Ovary (tissue), 10 donors: ENCODE measurements at places on chromosomes 2 and 18. TPM values are rescaled to one million over a fixed set of nuclear protein-coding genes. Genes with fewer than 3 reads are reported as not detected.

GRCh38 chr18:74278983-74279382 is 12.8 kb downstream of the CYB5A start:
- no peak for DNase-seq

GRCh38 chr2:168858146-168858545 is 32.1 kb downstream of the SPC25 start:
- DNase-seq = no peak

DNA sequence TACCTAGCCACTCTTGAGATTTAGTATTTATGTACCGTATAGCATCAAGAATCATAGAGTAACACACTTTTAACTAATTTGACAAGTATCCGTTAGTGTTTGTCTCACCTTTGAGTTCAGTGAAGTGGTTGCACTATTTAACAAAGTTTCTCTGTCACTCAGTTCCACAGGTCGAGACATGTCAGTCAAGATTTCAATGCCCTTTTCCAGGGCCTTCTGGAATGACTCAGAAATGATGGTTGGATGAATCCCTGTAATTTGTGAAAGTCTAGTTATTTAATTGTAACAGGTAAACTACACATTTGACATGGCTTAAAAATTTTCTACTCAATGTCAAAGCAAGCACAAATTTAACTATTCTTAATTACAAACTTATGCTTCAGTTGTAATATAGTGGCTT is 9.7 kb downstream of the CCT4 start:
- DNase-seq = no peak

- no peak for DNase-seq
These were observed 261.3 kb upstream of the NCKAP5 start for GRCh38 chr2:133829450-133830020.

- no peak for DNase-seq
These were observed 50.7 kb downstream of the DAPL1 start for GRCh38 chr2:158845859-158846258.

- DNase-seq = no peak
These were observed 105.3 kb downstream of the PAX3 start for GRCh38 chr2:222193328-222193983.

DNA sequence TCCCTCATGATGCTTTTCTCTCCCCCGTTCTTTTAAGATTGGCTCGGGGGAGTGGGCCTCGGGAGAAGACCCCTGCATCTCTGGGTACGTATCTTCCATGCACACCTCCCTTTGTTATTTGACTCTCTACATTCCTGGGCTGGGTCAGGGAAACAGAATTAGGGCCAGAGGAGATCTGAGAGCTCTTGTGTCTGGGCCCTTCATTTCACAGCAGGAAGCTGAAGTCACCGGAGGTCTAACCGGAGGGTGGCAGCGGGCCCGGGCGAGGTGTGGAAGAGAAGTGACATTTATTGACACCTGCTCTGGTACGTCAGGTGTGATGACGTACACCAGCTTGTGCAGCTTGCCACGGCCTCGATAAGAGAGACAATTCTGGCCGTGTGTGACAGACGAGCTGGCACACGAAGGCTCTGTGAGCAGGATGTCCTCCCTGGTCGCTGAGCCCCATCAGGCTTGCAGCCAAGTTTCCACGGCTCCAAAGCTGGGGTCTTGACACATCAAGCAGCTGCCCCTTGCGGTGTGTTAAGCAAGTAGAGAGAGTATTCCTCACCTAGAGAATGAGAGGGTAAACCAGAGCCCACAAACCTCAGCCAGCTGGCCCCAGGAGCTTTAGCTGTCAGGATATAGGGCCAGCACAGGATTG is 30.4 kb downstream of the TOGARAM2 start:
- DNase-seq = no peak

Gene ACVR1C
- 2.2 TPM for total RNA-seq

Gene UGT1A7
- not detected for total RNA-seq

Gene GPATCH11
- 7.5 TPM for total RNA-seq

Gene ALK
- total RNA-seq = 0.07 TPM

Gene DLX1
- 0.20 TPM for total RNA-seq
